Upper lobe of left lung (tissue), 6 donors: ENCODE measurements at places on chromosomes 4 and X. TPM values are rescaled to one million over a fixed set of nuclear protein-coding genes. Genes with fewer than 3 reads are reported as not detected.

The TKTL1 gene
- total RNA-seq, result not detected

DNA sequence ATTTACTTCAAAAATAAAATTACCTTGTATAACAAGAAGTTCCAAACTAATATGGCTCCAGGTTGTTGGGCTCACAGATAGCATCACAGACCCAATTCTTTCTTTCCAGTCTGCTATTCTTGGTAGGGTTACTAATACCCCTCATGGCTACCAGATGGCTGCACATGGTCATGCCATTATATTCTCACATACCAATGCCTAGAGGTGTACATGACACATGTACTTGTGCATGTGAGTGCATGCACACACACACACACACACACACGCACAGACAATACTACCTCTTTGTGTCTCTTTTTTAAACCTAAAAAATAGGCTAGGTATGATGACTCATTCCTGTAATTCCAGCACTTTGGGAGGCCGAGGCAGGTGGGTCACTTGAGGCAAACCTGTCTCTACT, 31.1 kb downstream of the FBXO8 start:
- DNase-seq, result no peak

DNA sequence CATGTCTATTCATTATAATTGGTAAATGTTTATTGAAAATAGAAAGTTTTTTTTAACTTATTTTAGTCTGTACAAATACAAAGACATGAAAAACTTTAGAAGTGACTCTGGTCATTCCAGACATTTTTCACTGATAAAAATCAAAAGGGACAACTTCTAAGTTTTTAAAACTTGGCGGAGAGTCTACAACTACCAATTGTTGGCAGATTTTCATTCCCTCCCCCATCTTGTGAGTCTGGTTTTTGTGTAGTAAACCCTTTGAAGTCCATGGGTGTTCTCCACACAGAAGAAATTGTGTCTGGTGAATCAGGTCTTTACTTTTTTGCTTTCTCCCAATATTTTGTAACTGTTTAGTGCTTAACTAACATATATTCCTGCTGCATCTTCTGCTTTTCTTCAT, 336.5 kb downstream of the PDGFC start:
- no peak for DNase-seq

The PABPC1L2A gene
- not detected for total RNA-seq

GRCh38 chr4:174696657-174697056, 132.4 kb downstream of the GLRA3 start:
- no peak for DNase-seq

- no peak for DNase-seq
These were observed 13.8 kb upstream of the STK26 start for GRCh38 chrX:132009350-132009749.

DNA sequence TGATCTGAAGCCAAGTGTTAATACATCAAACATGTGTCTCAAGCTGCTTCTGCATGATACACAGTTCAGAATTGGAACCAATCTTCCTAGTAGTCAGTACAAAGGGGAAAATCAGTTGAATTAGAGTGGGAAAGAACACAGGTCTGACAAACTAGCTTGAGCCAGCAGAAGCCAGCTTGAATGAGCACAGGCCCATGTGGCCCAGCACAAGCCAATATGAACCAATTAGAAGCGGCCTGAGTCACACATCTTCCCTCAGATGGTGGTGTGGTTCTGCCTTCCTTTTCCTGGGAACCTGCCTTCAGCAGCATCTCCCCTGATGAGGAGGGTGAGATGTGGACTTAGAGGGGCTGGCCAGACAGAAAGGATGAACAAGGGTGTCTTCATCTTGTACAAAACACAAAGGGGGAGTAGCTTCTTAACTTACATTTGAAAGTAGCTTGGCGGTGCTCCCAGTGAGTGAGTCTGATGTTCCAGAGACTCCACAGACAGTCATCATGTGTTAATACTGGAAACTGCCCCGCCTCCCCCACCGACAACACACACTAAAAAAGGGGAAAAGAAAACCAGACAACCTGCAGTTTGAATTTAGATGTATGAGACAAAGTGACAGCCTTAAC, 72.0 kb downstream of the FRMPD4 start:
- no peak for DNase-seq
